ENCODE measurements at places on chromosomes 16 and 17.

- no peak for DNase-seq
Observed at GRCh38 chr16:1098266-1098991, 2.4 kb upstream of the C1QTNF8 start.

DNA sequence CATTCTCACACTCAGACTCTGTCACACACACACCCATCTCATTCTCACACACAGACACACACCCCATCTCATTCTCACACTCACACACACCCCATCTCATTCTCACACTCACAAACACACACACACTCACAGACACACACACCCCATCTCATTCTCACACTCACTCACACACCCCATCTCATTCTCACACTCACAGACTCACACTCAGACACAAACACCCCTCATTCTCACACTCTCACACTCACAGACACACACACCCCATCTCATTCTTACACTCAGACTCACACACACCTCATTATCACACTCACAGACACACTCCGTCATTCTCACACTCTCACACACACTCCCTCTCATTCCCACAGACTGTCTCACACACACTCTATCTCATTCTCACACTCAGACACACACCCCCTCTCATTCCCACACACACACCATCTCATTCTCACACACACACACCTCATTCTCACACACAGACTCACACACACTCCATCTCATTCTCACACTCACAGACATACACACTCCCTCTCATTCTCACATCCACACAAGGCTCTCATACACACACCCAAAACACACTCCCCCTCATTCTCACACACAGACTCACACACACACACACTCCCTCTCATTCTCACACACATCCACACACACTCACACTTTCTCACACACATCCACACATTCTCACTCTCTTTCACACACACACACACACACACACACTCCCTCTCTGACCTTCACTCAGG lies 2.9 kb downstream of the ASGR1 start:
- DNase-seq, result no peak

DNA sequence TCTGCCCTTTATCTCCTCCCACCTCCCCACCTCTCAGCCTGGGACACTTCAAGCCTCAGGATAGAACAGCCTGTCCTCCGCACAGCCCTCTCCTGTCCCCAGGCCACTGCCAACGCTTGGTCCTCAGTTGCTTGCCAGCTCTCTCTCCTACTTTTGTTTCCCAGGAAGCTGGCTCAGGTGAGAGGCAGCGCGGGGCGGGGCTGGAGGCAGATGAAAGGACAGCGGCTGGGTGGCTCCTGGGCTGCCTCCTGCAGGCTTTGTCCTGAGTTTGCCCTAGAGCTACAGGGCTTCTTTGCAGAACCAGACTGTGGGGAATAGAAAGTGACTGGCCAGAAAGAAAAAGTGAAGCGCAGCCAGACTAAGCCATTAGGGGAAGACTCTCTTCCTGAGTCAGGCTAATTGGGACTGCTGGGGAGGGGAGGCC lies 48.2 kb upstream of the CDC42EP4 start:
- peak; percentile 96 for DNase-seq

GRCh38 chr16:57021757-57022156 lies 32.4 kb downstream of the NLRC5 start:
- DNase-seq, result no peak

DNA sequence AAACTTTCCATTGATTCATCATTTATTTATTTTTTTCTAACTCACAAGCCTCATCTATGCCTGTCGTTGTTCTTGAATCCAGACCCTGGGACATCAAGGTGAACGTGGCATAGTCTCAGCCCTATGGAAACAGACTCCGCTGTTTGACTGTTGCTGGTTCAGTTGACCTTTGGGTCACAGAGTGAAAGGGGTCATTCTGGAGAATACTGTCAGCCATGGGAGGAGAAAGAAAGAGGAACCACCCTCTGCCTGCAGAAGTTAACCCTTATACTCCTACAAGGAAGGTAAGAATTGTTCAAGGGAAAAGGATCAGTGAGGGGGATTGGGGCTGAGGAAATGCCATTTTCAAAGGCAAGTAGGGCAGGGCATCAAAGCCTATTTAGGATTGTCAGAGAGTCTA lies 387.6 kb upstream of the MAF start:
- no peak for DNase-seq

- no peak for DNase-seq
Observed at GRCh38 chr16:6932871-6933385, 399.7 kb upstream of the RBFOX1 start.

DNA sequence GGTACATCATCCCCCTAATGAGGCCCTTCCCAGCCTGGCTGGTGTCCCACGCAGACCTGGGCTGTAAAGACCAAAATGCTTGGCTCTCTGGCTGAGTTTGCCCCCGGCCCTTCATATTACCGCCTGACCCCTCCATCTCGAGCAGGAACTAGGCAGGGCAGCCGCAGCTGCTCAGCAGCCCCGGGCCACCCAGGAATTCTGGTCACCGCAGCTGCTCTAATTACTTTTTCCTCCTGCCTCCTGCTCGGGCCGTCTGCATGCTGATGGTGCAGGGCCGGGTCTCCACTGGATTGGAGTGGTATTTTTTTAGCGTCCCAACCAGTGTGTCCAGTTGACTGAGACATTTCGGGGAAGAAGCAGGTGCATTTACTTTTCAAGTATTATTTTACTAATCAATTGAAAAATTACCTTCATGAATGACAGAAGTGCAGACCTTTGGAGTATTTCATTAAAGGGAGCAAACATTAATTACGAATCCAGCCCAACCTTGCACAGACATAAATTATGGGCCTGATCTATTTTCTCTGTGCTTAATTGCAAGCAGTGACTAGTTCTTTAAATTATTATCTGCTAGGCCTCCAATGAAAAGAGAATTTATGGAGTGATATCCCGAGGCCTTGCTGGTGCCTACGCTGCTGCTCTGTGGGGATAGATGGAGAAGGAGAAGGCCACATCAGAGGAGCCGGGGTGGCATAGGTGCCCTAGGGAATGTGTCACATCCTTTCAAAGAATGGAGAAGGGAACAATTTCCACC lies 176.2 kb downstream of the CYLD start:
- DNase-seq, result no peak

GRCh38 chr17:76336756-76337412 lies 16.8 kb downstream of the PRPSAP1 start:
- no peak for DNase-seq

DNA sequence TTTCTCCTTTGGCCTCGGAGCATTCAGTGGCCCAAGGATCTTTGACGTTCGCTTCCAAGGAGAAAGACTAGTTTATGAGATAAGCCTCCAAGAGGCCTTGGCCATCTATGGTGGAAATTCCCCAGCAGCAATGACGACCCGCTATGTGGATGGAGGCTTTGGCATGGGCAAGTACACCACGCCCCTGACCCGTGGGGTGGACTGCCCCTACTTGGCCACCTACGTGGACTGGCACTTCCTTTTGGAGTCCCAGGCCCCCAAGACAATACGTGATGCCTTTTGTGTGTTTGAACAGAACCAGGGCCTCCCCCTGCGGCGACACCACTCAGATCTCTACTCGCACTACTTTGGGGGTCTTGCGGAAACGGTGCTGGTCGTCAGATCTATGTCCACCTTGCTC lies 1.4 kb downstream of the AOC3 start:
- DNase-seq, result no peak

GRCh38 chr17:41433586-41433985 lies 7.2 kb downstream of the KRT38 start:
- no peak for DNase-seq

DNA sequence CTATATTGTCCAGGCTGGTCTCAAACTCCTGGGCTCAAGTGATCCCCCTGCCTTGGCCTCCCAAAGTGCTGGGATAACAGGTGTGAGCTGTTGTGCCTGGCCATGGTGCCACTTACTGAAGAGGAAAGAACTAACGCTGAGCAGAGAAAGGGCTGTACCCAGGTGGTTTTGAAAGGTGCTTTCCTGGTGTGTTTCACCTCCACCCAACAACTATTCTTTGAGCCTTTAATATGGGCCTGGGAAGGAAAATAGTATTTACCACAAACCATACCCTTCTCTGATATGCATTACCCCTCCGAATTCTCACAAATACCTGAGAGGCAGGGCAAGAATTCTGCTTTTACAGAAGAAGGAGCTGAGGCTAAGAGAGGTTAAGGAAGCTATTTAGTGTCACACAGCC lies 24.8 kb downstream of the KPNA2 start:
- DNase-seq, result no peak

DNA sequence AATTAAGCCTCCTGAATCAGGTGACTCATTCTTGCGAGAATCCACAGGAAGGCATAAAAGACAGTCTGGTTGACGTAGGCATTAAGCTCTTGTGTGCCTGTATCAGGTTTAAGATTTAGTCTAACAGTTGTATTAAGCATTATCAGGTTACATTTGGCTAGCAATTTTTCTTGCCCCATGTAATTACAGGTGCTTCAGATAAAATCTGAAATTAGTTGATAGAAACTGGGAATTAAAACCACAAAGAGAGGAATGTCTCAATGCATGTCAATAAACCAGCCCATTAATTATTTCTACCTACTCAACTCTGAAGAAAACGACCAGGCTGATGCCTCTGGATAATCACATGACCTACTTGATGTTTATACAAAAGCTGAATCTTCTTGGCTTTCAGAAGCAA lies 217.2 kb downstream of the CA10 start:
- DNase-seq, result no peak

DNA sequence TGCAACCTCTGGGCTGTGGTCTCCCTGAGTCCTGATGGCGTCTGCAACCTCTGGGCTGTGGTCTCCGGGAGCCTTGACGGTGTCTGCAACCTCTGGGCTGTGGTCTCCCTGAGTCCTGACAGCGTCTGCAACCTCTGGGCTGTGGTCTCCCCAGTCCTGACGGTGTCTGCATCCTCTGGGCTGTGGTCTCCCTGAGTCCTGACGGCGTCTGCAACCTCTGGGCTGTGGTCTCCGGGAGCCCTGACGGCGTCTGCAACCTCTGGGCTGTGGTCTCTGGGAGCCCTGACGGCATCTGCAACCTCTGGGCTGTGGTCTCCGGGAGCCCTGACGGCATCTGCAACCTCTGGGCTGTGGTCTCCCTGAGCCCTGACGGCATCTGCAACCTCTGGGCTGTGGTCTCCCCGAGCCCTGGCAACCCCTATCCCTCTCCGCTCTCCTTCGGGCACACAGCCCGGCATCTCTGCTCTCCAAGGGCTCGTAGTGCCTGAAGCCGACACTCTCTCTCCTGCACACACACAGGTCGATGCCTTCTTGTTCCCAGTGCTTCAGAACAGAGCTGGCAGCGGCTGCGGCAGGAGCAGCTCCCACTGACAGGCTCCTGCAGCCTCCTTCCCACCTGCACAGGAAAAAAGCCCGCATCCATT lies 45.6 kb downstream of the METRNL start:
- no peak for DNase-seq

GRCh38 chr16:84827897-84828296 lies 8.1 kb downstream of the CRISPLD2 start:
- peak; percentile 71 for DNase-seq

- DNase-seq, result no peak
Observed at GRCh38 chr16:56702836-56703235, 20.6 kb downstream of the MT1X start.

DNA sequence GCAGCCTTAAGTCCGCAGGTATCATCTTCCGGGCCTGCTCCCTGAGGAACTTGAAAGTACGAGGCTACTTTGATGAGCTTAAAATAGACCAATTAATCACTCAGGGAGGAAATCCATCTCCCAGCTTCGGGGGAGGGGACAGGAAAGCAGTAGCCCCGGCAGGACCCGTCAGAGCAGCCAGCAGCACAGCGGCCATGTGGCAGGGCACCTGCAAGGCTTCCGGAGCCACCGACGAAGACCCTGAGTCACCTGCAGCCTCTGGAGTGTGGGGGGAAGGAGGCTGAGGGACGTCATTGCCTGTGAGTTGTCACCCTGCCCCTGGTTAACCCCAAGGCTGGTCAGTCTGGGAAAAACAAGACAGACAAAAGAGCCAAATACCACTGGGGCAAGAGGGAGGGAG lies 4.4 kb upstream of the CYB561 start:
- DNase-seq, result no peak

- no peak for DNase-seq
Observed at GRCh38 chr17:1474402-1475189, 17.9 kb downstream of the MYO1C start.

GRCh38 chr16:51062039-51062438 lies 89.0 kb downstream of the SALL1 start:
- DNase-seq, result no peak

DNA sequence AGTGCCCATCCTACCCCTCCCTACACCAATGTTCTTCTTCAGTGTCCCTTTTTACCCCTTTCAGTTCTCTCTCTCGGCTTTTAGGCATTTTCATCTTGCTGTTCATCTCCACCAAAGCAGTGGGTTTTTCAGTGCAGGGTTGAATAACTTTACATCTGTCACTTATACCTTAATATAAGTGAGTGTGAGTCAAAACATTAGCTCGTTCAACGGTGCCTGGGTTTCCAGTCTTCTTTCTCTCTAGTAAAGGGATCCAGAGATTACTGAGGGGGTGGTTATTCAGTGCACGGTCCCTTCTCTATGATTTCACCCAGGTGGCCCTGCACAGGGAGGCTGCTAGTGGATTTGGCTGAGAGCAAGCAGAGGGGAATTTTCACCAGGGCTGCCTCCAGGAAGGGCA lies 210.6 kb upstream of the CDH5 start:
- no peak for DNase-seq

- no peak for DNase-seq
Observed at GRCh38 chr16:84898447-84898846, 78.7 kb downstream of the CRISPLD2 start.

GRCh38 chr17:20916383-20916782 lies 126.4 kb downstream of the USP22 start:
- no peak for DNase-seq

- no peak for DNase-seq
Observed at GRCh38 chr16:80012586-80012985, 412.0 kb upstream of the MAF start.

GRCh38 chr16:56801762-56802161 lies 63.2 kb upstream of the SLC12A3 start:
- no peak for DNase-seq

DNA sequence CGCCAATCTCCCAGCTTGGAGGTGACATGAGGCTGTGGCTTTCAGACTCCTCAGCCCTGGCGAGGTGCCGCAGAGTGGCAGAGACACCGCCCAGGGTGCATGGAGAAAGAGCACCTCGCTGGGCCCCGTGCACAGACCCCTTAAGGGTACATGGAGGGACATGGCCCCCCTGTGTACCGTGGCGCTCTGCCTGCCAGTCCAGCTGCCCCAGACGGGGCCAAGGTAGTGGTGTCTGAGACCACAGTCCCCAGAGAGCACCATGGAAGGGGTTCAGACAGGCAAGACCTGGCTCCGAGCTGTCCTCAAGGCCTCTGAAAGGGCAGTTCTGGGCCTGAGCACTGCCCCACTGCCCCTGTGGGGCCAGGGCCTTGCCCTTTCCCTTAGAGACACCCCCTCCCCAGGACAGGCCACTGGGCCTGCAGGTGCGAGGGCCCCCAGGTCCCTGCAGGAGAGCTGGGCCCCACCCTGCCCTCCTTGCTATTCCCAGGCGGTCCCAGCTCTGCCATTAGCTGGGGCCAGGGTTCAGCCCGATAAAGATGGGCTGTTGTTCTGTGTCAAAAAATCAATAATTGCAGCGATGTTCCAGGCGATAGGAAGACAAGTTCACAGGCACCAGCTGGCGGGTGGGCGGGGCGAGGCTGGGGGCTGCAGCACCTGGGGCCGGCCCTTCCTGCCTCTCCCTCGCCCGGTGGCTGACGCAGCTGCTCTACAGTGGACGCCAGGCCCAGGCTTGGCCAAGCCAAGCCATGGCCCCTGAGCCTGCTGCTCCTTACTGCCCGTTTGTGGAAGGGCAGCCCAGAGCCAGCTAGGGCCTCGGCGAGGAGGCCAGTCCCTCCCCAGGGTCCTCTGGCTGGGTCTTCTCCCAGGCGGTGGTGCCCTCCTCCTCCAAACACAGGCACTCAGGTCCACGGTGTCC lies 51.7 kb downstream of the ZFPM1 start:
- DNase-seq, result no peak

GRCh38 chr17:14997290-14997689 lies 267.8 kb downstream of the PMP22 start:
- no peak for DNase-seq
